Panc1 (cell line): ENCODE measurements at places on chromosomes 1 and 21.

GRCh38 chr21:17466166-17466565 is 46.7 kb upstream of the CXADR start:
- no peak for DNase-seq

DNA sequence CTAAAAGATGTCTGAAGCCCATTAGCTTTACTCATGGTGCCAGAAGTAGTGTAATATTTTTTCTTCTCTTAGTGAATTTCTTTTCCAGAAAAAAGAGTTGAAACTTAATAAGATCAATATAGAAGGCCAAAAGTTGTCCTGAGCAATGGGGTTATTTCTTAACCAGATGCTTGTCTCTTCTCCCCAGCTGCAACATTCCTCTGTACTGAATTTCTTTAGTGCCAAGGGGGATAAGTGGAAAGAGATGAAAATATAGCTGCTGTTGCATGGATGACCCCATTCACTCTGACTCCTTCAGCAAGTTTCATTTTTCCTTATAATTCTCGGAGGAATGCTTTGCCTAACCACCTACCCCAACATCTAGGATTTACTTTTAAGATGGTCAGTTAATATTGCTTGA is 675.0 kb downstream of the USP25 start:
- DNase-seq = no peak

GRCh38 chr1:6419804-6420453 is at the start of gene HES2:
HES2 (minus strand) TSS chr1:6419919; CDS start chr1:6419820, 99 bp downstream.
- DNase-seq = no peak

DNA sequence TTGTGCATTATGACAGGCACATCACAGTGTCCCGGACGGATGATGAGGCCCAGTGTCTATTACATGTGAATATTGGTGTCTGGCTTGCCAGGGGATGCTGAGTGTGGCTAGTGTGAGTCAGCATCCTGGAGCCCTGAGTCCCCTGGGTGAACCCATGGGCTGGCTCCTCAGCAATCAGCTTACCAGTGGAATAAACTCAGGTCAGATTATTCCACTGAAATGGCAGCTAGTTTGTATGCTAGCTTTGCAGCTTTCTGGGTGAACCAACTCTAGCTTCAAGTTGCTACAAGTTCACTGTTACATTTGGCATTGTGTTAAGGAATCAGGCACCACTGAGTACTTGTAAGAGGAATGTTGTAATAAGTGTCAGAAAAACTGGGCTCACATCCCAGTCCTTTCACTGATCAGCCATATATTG is 23.9 kb upstream of the RPTN start:
- no peak for DNase-seq

GRCh38 chr1:11769274-11769673 is 7.3 kb downstream of the C1orf167 start:
- no peak for DNase-seq

DNA sequence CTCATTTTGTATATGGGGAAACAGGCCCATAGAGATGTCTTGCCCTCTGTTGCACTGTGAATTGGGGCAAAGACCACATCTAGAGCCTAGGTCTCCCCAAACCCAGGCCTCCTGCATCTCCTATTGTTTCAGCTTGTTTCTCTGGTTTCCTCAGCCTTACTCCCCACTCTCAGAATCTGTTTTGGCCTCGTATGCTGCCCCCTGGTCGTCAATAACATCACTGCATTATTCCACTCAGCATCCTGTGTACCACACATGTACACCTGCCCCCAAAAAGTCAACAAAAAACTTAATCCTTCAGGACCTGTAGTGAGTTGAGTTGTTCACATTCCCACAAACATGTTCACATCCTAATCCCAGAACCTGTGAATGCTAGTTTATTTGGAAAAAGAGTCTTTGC is 184.8 kb downstream of the BRINP2 start:
- peak; percentile 2 for DNase-seq

GRCh38 chr1:2067981-2068380 is 17.8 kb downstream of the PRKCZ start:
- no peak for DNase-seq

DNA sequence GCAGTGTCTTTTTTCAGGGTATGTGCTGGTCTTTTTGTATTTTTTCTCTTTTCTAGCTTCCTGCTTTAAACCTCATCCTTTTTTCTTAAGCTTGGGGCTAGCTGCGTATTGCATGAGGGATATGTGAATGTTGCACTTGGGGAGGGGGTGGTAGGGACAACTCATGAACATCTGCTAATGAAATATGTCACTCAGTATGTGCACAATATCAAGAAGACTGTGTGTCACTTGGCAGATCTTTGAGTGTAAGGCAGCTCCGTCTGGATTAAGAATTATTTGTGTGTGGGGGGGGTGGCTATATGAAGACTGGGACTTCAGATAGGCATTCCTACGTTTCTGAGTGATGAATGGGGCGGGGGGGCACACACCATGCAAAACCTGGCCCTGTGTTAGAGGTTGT is 170.4 kb upstream of the CACNA1E start:
- DNase-seq = no peak

- no peak for DNase-seq
Observed at GRCh38 chr21:26967062-26967913, at the start of gene ADAMTS5. ADAMTS5 (minus strand) TSS chr21:26967088; CDS start chr21:26966391, 697 bp downstream.

DNA sequence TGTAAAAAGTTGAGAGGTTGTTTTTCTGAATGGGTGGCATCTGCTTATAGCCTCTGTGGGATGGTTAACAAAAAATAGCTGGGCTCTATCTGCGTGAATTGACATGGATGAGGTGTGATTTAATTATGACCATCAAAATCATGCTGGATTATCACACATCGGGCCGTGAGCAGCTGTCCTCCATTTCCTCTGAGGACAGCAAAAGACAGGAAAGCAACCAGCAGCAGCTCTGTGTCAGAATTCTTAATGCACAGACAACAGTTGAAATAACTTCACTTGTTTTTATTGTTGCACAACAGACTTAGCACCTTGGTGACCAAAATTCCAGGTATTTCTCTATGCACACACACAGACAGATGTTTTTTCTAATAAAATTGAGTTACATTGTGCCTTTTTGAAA is 54.5 kb upstream of the LAPTM5 start:
- no peak for DNase-seq

DNA sequence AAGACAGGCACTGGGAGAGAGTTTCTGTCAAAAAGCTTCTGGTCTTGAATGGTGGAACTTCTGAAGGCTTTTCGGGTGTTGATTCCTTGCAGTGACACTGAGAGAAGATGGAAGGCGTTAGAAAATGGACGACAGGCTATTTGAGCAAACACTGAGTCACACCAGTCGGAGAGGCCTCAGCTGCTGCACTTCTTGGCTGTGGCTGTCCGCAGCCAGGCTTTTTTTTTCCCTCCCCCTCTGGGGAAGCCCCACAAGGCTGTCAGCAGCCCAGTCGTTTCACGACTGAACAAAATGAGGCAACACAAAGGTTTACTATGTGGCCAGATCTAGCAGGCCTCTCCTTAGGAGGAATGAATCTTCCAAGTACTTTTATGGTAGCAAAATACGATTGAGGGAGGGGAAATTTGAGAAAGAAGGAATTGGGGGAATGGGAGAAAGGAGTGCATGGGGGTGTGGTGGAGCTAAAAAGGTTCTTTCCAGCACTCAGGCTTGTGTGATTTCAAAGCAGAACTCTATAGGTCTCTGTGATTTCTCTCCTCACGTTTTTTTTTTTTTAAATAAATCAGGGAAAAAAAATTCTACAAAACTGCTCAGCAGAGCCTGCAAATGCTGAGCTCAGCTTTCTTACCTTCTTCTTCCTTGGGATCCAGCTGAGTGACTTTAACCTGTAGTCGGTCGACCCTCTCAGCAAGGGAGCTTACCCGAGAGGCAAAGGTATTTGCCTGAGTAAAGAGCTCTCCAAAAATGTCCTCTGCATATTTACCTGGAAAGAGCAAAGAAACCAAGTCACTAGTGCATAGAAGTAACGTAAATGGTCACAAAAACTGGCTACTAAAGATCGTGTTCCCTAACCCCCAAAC is 26.1 kb downstream of the GPR3 start:
- DNase-seq = no peak

GRCh38 chr21:16865632-16866031 is 647.2 kb upstream of the CXADR start:
- DNase-seq = no peak

- no peak for DNase-seq
Observed at GRCh38 chr1:2640626-2641025, 7.8 kb upstream of the MMEL1 start.

- no peak for DNase-seq
Observed at GRCh38 chr1:207861442-207862177, 49.3 kb downstream of the CD34 start.

DNA sequence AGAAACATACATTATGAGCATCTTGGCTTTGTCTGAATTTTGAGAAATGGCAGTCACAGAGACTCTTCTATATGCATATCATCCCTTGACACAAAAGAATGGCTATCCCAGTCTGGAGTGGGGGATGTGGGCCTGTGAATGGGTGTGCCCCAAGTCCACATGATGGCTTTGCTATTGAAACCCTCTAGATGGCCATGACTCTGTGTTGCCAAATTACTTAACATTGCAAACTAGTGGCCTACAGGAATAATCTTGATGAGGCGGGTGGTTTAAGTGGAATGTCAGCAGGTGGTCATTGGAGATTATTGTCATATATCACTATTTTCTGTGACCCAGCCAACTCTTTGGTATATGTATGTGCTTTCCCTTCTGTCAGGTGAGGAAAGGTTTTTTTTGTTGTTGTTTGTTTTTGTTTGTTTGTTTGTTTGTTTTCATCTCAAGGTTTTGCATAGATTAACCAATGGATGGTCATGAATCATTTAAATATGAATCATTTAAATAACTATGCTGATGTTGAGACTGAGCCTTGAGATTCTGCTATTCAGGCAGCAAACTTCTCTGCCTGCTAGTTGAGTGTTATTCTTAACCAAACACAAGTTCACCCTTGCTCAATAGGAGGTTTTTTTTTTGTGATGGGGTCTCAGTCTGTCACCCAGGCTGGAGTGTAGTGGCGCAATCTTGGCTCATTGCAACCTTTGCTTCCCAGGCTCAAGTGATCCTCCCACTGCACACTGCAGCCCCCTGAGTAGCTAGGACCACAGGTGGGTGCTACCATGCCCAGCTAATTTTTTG is 103.0 kb downstream of the NOS1AP start:
- no peak for DNase-seq

DNA sequence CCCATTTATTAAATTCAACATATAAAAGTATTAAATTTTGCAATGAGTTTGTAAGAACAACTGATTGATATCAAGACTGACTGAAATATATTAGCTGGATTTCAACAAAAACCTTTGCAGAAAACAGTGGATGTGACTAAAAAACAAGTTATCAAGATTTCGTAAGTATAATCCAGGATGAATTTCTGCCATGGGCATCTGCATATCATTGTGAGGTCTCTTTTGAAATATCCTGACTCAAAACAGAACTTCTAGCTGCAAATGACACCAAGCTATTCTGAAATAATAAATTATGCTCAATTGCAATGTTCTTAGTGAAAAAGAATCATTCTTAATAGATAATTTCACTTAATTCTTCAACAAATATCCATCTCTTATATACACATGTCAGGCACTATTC is 52.6 kb downstream of the CD34 start:
- DNase-seq = no peak

GRCh38 chr1:153432874-153433681 is 16.8 kb downstream of the S100A7A start:
- no peak for DNase-seq

DNA sequence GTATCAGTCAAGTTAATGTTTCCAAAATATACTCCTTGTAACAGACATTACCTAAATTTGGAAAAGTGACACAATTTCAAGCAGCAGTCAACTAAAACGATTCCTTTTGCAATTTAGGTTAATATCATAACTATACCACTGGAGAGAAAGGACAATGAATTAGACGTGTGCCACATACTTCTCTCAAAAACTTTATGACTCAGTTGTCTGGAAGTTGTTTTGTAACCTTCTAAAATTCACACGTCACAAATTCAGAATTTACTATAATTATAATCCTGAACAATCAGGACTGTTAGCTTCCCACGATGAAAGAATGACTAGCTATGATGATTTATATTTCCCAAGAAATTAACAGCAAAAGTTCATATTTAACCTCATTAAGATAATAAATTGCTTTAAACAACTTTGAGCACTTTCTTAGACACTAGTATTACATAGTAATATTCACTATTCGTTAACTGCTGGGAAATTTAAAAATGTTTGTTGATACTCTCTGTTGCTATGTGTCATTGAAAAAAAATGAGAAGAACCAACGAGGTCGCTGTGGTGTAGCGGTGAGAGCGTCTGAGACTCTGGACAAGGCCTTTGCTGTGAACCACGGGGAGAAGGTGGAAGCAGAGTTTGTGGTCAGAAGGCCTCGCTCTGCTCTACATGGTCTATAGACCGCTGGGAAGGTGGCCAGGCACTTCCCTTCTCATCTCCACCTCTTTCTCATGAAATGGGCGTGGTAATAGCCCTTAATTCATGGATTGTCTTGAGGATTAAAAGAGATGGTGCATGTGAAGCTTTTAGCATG is 27.9 kb upstream of the BATF3 start:
- no peak for DNase-seq

DNA sequence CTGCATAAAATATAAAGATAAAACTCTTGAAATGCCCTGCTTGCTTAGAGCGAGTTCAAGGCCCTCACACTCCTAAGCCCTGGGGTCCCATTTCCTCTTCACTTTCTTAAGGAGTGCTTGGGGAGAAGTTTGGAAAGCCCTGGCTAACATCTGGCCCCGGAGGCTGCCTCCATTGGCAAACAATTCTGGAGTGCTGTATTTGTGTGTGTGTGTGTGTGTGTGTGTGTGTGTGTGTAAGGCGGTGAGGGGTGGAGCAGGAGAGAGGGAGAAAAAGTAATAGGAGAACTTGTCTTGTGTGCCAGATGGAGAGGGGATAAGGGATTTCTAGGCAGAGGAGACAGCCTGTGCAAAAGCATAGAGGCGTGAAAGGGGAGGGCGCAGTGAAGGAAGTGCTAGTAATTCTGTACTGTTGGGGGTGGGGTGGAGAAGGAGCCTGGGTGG is 578 bp upstream of the TRIM62 start:
- no peak for DNase-seq

DNA sequence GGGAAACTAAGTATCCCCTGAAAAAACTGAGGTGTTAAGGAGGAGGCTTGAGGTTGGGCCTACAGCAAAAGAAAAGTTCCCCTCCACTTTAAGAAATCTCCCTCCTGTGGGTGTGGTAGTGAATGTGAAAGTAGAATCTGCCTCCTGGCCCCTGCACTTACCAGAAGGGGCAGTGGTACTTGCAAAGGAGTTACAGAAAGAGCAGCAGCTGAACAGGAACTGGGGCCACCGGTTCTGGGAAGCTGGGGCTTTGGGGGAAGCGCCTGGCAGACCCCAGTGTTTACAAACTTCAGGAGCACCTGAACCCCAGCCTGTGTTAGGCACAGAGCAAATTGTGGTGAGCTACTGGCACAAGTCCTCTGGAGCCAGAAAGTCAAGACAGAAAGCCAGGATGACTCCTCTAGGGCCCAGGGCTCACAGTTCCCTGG is 250.2 kb upstream of the FGGY start:
- no peak for DNase-seq

GRCh38 chr1:60461925-60462595 is 388.5 kb upstream of the C1orf87 start:
- DNase-seq = no peak

DNA sequence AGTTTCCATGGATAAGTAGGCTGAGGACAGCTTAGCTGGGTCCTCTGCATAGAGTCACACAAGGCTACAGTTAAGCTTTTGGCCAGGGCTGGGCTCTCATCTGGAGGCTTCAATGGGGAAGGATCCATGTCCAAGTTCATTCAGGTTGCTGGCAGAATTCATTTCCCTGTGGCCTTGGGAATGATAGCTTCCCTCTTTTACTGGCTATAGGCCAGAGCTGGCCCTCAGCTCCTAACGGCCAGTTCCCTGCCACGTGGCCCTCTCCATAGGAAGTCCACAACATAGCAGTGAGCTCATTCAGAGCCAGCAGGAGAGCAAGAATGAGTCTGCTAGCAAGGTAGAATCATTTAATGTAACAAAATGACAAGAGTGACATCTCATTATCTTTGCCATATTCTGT is 15.1 kb upstream of the PODN start:
- no peak for DNase-seq
